ENCODE measurements at places on chromosomes 13 and 19.

DNA sequence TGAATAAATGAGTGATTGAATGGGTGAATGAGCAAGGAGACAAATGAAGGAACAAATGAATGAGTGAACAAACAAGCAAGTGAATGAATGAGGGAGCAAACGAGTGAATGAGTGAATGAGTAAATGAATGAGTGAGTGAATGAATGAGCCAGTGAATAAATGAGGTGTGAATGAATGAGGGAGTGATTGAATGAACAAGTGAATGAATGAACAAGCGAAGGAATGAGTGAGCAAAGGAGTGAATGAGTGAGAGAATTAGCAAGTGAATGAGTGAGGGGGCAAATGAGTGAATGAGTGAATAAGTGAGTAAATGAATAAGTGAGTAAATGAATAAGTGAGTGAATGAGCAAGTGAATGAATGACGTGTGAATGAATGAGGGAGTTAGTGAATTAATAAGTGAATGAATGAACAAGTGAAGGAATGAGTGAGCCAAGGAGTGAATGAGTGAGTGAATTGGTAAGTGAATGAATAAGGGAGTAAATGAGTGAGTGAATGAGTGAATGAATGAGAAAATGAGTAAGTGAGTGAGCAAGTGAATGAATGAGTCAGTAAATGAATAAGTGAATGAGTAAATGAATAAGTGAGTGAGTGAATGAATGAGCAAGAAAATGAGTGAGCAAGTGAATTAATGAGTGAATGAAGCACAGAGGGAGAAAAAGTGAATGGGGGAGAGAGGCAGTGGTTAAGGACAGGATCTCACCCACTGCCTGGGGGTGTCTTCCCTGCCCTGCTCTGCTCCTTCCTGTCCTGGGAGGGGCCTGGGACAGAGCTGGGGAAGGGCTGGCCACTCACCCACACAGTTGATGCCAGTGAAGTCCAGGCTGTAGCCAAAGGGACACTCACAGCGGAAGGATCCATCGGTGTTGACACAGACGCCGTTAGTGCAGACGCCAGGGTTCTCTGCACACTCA, 36.4 kb downstream of the CCL25 start:
- no peak for DNase-seq

DNA sequence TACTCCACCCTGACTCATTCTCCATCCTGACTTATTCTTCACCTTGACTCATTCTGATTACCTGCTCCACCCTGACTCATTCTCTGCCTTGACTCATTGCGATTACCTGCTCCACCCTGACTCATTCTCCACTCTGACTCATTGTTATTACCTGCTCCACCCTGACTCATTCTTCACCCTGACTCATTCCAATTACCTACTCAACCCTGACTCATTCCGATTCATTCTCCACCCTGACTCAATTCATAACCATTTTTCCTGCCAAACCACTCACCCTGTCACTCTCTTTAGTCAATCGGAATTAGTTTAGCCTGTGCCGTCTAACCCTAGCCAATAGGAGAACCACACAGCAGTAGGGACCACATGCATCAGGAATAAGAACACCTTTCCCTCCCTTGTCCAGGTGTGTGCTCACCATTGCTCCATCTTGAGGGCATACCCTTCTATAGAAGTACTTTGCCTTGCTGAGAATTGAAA, 1227.4 kb upstream of the PCDH20 start:
- DNase-seq = no peak

- no peak for DNase-seq
Measured at GRCh38 chr13:88472316-88472715, 801.1 kb downstream of the SLITRK5 start.

- no peak for DNase-seq
Measured at GRCh38 chr13:30675717-30676116, 58.0 kb downstream of the USPL1 start.

- DNase-seq = no peak
Measured at GRCh38 chr19:31625056-31625455, 275.8 kb upstream of the TSHZ3 start.

DNA sequence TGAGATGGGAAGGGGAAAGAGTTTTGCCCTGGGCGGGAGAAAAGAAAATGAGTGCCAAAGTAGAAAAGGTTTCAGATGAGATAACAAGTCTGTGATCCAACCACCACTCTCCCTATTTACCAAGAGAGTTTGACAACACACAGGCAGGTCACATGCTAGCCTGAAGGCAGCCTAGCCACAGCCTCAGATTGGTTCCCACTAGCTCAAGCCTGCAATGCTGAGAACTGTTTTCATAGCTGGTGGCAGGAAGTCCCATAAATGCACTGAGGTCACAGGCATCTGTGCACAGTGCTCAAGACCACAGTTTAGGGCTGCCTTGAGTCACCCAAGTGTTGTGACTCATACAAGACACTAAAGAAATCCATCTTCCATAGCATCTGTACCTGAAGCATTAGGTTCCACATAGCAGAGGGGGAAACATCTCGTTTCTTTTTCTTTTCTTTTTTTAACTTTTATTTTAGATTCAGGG, 18.5 kb upstream of the POP4 start:
- DNase-seq = peak; percentile 44
